Stimulated activated CD4-positive, alpha-beta T cell treated with anti-CD3 and anti-CD28 coated beads, Interleukin-1b, Interleukin-23, amount 100 ng/mL, for 24 hours (primary cell): ENCODE measurements at places on chromosomes 6 and 20.

GRCh38 chr20:48897305-48898010 lies 24.1 kb upstream of the ARFGEF2 start:
- DNase-seq: no peak

- DNase-seq: no peak
Measured at GRCh38 chr20:32007787-32008616, 2.2 kb upstream of the CCM2L start.

DNA sequence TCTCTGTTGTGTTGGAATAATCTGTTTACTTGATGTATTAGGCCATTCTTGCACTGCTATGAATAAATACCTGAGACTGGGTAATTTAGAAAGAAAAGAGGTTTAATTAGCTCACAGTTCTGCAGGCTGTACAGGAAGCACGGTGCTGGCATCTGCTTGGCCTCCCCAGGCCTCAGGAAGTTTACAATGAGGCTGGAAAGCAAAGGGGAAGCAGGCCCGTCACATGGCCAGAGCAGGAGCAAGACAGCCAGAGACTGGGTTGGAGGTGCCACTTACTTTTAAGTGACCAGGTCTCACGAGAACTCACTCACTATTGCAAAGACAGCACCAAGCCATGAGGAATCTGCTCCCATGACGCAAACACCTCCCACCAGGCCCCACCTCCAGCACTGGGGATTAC lies 50.6 kb upstream of the FUCA2 start:
- no peak for DNase-seq

DNA sequence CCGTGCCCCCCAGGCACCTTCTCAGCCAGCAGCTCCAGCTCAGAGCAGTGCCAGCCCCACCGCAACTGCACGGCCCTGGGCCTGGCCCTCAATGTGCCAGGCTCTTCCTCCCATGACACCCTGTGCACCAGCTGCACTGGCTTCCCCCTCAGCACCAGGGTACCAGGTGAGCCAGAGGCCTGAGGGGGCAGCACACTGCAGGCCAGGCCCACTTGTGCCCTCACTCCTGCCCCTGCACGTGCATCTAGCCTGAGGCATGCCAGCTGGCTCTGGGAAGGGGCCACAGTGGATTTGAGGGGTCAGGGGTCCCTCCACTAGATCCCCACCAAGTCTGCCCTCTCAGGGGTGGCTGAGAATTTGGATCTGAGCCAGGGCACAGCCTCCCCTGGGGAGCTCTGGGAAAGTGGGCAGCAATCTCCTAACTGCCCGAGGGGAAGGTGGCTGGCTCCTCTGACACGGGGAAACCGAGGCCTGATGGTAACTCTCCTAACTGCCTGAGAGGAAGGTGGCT lies 960 bp downstream of the TNFRSF6B start:
- no peak for DNase-seq

- no peak for DNase-seq
Measured at GRCh38 chr20:4167261-4168021, 152.1 kb upstream of the RNF24 start.

DNA sequence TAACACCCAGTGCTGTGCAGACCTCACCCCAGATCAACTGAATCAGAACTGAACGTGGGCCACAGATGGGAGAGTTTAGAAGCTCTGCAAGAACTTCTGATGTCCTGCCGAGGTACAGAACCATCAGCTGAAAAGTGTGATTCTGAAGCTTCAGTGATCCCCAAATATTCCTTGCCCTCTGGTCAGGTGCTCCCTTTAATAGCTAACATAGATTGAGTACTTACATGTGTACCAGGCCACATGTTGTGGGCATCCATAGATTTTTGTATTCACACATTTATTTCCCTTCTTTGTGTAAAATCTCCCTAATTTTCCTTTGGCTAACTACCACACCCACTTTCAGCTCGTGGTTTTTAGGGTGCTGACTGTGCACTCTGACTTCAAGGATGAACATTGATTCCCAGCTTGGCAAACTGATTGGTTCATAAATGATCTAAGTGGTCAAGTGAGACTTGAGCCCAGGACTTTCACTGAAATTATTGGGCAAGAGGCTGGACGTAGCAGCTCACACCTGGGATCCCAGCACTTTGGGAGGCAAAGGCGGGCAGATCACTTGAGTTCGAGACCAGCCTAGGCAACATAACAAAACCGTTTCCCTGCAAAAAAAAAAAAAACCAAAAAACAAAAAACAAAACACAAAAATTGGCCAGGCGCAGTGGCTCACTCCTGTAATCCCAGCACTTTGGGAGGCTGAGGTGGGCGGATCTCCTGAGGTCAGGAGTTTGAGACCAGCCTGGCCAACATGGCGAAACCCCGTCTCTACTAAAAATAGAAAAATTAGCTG lies 162.2 kb downstream of the BCAS1 start:
- DNase-seq: no peak

DNA sequence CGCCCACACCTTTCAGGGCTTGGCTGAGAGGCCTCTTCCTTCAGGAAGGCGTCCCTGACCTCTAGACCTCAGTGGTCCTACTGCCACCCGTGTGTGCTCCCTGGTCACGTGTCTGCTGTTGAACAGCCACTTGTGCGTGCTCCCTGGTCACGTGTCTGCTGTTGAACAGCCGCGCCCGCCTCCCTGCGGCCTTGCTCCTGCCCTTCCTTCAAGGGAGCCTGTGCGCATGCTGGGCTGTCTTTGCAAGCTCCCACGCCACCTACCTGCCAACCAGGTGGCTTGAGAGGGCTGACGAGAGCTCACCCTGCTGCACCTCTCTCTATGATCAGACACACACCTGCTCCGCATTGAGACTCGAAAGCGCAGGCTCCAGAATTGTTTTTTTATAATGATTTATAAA lies 179.3 kb downstream of the BMP7 start:
- no peak for DNase-seq
